ENCODE measurements at places on chromosomes 6 and 20. TPM values are rescaled to one million over a fixed set of nuclear protein-coding genes. Genes with fewer than 3 reads are reported as not detected.

GRCh38 chr6:100806296-100806695 is 74.8 kb downstream of the ASCC3 start:
- no peak for DNase-seq

DNA sequence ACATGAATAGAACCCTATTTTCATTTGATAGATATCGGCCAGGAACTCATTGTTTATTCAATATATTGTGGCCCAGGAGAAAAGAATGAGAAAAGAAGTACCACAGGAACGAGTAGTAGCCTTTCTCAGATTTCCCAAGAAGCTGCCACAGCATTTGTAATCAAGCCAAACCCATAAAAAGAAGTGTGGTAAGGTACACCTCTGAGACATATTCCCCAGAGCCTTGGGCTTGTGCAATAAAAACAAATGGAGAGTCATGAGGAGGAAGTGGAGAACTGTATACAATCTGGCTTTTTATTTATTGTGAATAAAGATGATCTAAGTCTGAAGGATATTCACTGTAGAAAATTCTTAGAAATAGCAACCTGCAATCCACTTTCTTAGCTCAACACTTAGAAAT is 36.7 kb downstream of the KIF6 start:
- DNase-seq = no peak

DNA sequence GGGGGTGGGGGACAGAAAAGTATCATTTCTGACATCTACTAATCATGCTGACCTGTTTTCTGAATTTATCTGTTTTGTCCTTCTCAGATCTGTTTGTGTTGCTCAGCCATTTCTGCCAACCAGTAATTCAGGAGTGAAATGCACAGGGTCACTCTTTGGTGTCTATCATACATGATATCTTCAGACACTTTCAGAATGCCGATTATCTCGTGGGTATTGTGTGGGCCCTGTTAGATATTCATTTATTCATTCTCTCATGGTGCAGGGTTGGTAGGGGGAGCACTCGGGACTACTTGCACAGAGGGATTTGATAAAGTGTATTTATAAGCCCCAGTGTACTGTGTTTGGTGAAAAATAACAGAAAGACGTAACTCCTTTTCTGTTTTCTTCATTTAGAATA is 101.2 kb upstream of the CITED2 start:
- DNase-seq = no peak

DNA sequence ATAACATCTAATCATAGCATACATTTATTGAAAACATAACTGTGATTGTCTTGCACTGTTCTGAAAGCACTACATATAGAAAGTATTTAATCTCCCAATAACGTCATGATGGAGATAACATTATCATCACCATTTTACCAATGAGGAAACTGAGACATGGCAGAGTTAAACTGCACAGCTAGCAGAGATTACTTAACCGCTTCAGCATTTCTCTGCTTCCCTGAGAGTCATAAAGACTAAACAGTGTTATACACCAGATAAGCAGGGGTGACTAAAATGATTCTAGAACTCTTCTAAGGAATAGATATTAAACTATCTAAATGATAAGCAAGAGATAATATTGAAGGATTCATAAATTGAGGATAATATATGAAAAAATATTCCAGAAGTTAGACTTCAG is 183.2 kb upstream of the BMP5 start:
- no peak for DNase-seq

FAM217B gene
- total RNA-seq = 22.3 TPM

CHD6 gene
- 101 TPM for total RNA-seq

TP53TG5 gene
- total RNA-seq = not detected

Data from mesothelial cell of epicardium (in vitro differentiated cells).